ENCODE measurements at places on chromosomes 11 and 22.

- no peak for DNase-seq
These were observed 1.1 kb downstream of the FCHSD2 start for GRCh38 chr11:73141031-73141308.

DNA sequence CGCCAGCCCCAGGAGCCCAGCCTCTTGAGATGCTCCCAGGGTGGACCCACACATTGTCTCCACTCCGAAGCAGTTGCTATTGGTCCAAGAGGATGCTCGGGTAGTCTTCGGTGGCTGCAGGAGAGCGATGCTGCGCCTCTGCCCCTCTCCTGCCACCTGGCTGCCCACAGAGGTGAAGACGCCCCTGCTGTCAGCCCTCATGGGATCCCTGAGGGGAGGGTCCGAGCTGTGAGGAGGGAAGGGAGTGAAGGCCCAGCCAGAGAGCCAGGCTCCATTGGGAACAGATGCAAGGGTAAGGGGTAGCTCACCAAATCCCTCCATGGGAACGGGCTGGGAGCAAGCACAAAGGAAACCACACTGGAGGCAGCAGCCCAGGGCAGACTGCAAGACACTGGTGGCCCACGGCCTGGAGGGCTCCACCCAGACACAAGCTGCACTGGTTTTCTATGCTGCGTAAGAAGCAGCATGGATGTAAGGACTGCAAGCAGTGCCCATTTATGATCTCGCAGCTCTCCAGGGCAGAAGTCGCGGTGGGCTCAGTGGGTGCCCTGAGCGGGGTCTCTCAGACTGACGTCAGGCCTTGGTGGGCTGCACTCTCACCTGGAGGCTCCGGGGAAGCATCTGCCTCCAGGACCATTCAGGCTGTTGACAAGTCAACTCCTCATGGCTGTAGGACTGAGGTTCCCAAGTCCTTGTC lies 15.7 kb downstream of the TSPAN32 start:
- DNase-seq = no peak

DNA sequence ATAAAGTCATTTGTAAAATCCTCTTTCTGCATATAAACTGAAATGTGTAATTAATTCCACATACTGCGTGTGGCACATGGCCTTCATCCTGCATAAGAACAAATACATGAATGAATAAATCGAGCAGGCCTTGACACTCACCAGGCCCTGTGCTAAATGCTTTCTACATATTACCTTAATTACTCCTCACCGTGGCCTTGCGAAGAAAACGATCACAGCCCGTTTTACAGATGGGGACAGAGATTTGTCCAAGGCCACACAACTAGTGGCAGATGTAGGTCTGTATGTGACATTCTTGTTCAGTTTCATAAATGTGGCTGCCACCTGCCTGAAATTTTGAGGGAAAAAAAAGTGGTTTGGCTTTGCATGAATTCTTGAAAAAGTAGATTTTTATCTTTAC lies 5.8 kb upstream of the CCND1 start:
- DNase-seq = no peak

GRCh38 chr11:33500861-33501479 lies 199.7 kb downstream of the C11orf91 start:
- no peak for DNase-seq

GRCh38 chr11:77299528-77299993 lies 1.9 kb downstream of the GDPD4 start:
- DNase-seq = no peak

GRCh38 chr22:32596471-32596870 lies 121.9 kb downstream of the FBXO7 start:
- no peak for DNase-seq

GRCh38 chr11:106101819-106102218 lies 24.4 kb downstream of the AASDHPPT start:
- no peak for DNase-seq

- no peak for DNase-seq
These were observed 4.1 kb downstream of the RELT start for GRCh38 chr11:73380331-73380730.

DNA sequence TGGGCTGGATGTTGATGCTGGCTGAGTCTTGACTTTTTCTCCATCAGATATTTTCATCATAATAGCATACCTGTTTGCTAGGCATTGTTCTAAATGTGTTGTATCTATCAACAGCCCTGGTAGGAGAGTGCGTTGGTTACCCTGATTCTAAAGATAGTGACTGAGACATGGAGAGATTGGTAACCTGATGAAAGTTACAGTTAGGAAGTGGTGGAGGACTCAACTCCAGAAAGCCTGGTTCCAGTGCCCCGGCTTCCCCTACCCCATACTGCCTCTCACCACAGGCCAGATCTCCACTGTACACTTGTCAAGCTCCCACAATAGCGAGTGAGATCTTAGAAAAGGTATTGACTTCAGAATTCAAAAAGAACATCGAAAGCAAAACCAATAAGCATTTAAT lies 22.8 kb upstream of the RELT start:
- DNase-seq = no peak

GRCh38 chr11:104329078-104329665 lies 165.2 kb upstream of the PDGFD start:
- no peak for DNase-seq

- DNase-seq = no peak
These were observed 78.3 kb downstream of the TECTA start for GRCh38 chr11:121179306-121179705.

DNA sequence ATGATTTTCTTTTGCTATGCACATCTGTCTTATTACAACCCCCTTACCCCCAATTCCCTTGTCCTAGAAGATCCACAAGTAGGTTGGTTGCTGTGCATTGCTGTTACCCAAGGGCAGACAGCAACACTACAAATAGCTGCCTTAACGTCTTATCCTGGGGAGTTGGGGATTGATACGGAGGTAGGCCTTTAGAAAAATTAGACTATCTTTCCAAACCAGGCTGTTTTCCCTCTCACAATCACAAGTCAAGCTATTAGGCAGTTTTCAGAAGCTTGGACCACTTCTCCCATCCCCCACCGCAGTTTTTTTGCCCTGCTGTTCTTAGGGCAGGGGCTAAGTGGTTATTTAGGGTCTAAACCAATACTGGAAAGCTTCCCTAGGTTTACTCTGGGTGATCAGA lies 2.8 kb upstream of the PHLDB1 start:
- DNase-seq = no peak

DNA sequence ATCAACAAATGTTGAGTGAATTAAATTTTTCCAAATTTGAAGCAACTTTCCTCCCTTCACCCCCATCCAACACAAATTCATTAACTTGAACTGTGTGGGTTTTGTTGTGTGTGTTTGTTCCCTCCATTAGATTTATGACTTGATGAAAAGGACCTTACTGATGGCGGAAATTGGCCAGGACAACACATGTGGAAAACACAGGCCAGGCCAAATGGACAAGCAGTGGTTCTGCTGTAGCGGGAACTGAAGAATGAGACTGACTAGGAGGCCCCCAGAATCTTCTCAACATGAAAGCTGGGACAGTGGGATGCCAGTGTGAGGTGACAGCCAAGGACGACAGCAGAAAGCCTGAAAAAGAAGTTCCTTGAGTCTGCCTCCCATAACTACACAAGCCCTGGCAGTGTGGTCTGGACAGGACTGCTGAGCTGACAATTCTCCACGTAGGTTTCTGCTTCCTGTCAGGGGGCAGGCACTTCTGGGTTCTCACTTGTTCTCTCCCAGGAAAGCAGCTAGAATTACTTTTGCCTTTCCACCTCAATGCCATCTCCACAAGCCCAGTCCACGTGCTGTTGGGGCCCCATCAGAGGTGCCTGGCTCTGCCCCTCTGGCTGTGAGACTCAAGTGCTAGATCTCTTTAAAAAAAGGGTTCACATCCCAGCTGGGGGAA lies 94.3 kb downstream of the ETS1 start:
- DNase-seq = no peak

- DNase-seq = no peak
These were observed 24.8 kb downstream of the MYH9 start for GRCh38 chr22:36362932-36363331.

DNA sequence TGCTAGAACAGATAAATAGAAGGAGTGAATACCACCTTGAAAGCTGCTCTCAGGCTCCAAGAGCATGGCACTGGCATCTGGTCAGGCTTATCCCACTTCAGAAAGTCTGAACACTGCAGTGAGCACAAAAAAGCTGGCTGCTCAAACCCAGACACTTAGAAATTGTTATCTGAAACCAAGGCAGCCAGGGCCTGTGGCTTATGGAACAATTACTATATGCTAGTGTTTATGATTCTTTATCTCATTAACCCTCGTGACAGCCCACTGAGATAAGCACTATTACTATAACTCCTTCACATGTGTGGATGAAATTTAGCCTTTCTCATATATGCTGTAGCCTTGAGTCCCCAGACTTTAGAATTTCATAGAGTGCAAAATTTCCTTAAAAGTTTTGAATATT lies 400.2 kb downstream of the RAB38 start:
- no peak for DNase-seq

DNA sequence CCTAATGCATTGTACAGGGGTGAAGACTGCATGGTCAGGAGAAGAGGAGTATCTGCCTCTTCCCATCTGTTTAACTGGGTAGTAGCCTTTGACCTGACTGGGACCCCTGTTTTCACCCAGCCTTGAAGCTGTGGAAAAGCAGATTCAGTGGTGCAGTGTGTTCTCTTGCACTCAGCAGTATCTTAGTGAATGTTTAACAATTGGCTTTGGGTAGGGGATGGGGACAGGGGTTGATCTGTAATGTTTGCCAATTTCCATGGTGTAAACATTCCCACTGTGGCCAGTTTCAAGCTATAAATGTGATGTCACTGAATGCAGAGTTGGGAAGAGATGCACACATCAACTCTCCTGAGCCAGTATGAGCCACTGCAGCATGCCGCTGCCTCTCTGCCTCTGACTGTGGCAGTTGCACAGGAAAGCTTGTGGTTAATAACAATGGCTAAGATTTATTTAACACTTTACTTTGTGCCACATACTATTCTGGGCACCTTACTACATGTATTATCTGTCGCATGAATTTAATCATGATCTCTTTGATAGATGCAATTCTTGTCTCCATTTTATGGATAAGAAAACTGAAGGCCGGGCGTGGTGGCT lies 15.7 kb downstream of the FJX1 start:
- no peak for DNase-seq

- no peak for DNase-seq
These were observed 10.2 kb downstream of the BID start for GRCh38 chr22:17764036-17764435.

DNA sequence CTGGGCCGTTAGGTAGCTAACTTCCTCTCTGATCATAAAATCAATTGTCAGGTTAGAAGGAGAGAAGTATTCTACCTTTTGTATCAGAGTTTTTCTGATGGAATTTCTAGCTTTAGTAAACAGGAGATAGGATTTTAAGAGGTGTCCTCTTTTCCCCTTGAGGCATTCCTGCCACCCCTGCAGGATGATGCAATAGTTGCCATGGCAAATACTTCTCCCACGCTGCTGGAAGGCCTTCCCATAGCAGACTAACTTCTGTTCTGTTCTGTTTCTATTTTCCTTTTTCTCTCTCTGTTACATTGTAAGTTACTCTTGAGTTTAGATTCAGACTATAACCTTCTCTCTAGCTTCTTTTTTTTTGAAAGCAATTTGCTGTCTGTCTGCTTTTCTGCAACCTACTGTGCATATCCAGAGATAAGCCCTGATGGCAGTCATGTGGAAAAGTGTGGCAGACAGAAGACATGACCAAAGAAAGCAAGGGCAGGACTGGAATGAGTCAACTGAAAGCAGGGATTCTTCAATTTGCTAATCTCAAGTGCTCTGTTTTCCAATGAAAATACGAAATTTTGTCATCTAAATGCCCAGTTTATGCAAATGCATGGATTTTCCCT lies 679.1 kb downstream of the DLG2 start:
- no peak for DNase-seq

- DNase-seq = no peak
These were observed 913.8 kb upstream of the CHORDC1 start for GRCh38 chr11:91136631-91137030.

GRCh38 chr11:134497586-134497985 lies 85.5 kb upstream of the B3GAT1 start:
- no peak for DNase-seq

- no peak for DNase-seq
These were observed 463 bp downstream of the TMEM126B start for GRCh38 chr11:85628771-85629341.

DNA sequence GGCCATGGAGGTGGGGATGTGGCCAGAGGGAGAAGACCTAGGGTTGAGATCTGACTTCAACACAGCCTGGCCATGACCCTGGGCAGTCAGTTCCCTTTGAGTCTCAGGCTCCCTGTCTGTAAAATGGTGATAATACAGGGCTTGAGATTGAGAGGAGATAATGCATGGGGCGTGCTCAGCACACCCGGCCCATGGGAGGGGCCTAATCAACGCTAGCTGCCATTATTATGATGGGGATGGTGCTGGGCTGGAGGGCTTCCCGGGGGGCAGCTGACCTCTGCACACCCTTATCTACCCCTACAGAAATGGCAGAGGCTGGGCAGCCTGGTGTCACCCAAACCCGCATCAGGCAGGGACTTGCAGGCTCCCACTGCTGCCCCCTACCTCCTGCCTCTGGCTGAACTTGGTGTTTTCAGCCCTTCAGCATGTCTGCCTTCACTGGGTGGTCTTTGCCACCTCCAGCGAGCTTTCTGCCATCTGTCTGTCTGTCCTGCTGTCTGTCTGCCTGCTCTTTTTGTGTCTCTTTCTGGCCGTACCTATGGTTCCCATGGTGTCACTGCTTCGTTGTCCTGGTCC lies 84.5 kb downstream of the CACNA1I start:
- DNase-seq = no peak

DNA sequence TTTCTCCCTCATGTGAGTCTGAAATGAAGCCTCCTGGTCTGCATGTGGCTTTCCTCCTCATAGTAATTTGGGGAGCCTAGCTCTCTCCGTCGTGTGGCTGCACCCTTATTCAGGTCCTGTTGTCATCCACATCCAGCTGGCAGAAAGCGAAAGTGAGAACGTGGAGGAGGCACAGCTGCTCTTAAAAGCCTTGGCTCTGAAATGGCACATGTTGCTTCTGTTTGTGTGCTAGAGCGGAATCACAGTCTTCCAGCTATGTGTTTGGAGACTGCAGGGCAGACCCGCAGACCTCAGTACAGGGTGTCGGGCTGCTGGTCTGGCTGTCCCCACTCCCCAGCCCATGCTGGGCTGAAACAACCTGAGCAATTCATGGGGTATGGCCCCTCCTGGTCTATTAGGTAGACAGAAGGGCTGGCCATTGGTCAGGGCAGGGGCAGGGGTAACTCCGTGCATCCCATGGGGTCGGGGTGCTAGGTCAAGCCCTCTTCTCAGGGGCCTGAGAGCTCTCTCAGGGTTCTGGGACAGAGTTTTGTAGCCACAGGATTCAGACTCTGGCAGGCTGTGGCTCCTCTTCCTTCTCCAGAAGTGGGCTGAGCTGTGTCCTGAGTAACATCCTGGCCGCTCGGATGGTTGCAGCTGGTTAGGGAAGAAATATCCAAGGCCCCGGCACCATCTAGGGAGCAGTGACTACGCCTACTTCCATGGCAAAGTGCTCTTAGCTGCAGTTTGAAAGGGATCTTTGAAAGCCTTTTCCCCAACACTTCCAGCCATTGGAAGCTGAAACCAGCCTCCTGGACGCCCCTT lies 50.6 kb downstream of the C11orf96 start:
- no peak for DNase-seq

- no peak for DNase-seq
These were observed 125.0 kb downstream of the NTM start for GRCh38 chr11:131495423-131495822.

- no peak for DNase-seq
These were observed 42.2 kb downstream of the PPFIA1 start for GRCh38 chr11:70312401-70313357.

- no peak for DNase-seq
These were observed 10.9 kb downstream of the PIH1D2 start for GRCh38 chr11:112062923-112063322.

Data from stimulated activated CD8-positive, alpha-beta memory T cell treated with anti-CD3 and anti-CD28 coated beads, Interleukin-15, amount 100 ng/mL, for 4 hours (primary cell).